ENCODE measurements at places on chromosomes 2 and 18.

- no peak for DNase-seq
Measured at GRCh38 chr18:23587220-23587642, 925 bp upstream of the NPC1 start.

DNA sequence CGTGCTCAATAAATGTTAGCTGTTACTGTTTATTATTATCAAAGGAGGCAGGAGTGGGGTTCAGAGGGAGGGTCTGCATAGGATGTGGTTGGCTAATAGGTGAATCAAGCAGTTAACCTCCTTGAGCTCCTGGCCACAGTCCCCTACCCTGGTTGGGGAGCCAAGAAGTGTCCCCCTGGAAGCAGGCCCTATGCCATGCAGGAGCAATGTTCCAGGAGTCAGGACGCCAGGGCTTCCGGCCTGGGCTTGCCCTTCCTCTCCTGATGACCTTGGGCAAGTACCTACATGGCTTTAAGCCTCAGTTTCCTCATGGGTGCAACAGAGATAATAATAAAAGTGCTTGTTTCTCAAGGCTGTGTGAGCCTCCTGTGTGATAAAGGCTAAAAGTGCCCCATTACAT is 84.9 kb downstream of the DYSF start:
- no peak for DNase-seq

DNA sequence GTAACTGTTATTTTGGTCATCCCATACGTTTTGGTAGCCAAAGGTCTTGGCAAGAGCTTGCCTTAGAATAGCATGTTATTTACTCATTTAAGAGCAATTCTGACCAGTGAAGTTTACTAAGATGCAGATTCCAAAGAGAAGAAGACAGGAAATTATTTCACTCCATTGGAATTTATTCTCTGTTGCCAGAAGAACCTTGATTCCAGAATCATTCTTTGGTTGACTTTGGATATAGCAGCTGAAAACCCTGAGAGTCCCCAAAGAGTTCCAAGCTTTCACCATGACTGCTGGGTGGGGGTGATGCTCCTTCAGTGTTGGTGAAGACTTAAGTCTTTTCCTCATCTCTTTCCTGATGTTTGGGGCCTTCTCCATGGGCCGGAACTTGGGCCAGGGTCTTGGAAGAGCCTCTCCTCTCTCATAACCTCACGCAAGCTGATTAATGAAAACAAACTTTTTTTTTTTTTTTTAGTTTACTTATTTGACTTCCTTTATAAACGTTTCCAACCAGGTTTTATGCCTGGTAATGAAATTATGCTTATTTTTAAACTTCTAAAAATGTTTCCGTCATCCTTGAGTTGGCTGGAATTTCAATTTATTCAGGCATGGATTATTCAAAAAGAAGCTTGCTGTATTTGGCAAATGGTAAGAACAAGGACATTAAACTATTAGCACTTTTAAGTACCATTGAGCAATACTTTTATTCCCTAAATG is 192.0 kb downstream of the MTX2 start:
- peak; percentile 88 for DNase-seq

- DNase-seq, result no peak
Measured at GRCh38 chr2:67773851-67774250, 289.0 kb downstream of the C1D start.

- no peak for DNase-seq
Measured at GRCh38 chr2:2000018-2000723, 255.9 kb upstream of the PXDN start.

- DNase-seq, result no peak
Measured at GRCh38 chr2:229489016-229489415, 217.9 kb upstream of the PID1 start.

- DNase-seq, result peak; percentile 70
Measured at GRCh38 chr2:43348908-43349661, 122.7 kb upstream of the ZFP36L2 start.

DNA sequence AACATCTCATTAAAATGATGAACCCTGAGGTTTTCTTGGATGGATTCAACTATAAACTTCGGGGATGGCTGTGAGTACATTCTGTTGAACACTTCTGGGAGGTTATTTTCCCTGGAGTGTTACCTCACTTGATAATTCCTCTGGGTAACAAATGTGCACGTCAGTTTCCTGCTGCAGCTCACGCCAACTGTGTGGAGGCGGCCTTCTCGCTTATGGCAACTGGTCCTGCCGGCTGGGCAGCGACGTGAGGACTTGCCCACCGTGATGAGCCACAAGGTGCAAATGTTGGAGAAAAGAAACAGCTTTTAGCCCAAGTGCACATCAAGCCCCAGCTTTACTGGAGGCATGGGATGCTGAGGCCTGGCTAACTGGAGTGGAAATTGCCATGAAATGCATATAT is 15.9 kb downstream of the MYCN start:
- DNase-seq, result no peak

DNA sequence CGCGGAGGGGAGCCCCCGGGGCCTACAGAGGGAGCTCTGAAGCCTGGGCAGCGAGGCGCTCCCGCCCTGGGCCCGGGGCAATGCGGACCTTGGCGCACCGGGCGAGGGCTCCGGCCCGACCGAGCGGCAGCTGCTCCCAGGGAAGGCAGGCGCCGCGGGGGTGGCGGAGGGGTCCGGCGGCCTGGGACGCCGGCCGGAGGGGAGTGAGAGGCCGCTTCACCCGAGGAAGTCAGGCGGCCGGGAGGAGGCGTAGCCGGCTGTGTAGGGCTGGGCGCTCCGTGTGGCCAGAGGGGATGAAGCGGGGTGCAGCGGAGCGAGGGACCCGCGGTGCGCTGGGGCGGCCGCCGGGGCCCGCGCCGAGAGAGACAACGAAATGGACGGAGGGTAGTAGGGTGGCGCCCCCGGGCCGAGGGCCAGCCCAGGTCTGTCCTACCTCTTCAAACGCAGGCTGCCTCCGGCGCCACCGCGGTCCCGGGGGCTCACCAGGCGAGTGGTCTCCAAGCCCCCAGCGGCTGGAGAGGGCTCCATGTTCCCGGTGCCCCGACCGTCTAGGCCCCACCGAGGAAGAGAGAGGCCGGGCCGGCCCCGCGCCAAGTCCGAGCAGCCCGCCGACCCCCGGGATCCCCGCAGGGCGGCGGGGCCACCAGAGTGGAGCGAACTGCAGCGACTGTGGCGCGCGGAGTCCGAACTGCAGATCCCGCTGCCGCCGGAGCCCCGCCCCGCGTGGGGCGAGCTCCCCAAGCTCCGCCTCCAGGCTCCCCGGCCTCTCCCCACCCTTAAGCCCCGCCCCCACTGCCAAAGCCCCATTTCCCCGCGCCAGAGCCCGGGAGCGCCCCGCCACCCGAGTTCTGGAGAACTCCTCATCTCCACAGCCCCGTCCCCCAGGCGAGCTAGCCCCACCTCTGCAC is at the start of gene SLC30A3:
SLC30A3 (minus strand) TSS at position 669 of the 908 bp plus-strand sequence; CDS start at position 528, 141 bp downstream.
- peak; percentile 22 for DNase-seq

- DNase-seq, result peak; percentile 23
Measured at GRCh38 chr2:206217743-206218142, 56.7 kb upstream of the ZDBF2 start.

DNA sequence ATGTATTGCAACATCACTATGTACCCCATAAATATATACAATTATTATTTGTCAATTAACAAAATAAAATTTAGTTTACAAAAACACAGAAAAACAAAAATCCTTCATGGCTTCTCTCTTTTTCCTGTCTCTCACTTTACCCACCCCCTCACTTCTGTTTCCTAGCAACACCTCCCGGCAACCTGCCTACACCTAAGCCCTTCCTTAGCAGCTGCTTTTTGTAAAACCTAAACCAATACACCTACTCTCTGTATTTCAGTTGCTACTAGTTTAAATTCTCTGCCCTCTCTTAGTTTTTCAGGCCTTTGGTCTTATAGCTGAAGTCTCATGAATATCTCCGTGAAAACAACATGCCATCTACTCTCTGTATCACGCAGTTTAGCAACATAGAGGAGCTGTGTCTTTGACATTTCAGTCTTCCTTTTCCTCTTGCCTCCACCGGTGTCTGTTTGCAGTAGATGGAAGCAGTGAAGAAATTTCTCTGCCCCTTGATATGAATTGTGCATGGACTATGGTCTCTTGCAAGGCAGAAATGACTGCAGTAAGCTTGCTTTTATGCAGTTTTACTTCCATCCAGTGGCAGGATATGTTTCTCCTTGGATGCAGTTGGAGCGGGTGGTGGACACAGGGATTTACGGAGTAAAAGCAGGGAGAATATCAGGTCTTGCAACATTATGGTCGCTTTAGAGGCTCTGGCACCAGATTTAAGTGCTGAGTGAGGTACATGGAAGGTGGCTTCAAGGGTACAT is 42.0 kb upstream of the ZDBF2 start:
- DNase-seq, result no peak

- DNase-seq, result no peak
Measured at GRCh38 chr2:198753101-198753500, 704.6 kb downstream of the SATB2 start.

GRCh38 chr2:229852565-229852964 is 69.2 kb downstream of the TRIP12 start:
- DNase-seq, result peak; percentile 11

DNA sequence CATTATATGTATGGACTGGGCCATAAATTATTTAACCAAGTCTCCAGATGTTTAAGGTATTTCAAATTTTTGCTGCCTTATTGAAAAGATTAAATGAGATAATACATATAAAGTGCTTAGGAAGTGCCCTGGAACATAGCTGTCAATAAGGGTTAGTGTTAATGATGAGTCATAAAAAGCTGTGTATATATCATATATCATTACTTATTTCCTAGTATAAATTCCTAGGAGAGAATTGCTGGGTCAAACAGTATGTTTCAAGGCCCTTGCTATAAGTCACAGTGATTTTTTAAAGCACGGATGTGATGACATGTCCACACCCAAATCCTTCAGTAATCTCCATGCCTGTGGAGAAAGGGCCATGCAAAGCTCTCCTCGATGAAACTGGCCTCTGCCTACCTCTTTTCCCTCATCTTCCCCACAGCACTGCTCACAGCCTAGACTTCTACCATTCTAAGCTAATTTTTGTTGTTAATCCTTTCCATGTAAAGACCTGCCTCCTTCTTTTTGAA is 8.5 kb downstream of the ZNF2 start:
- no peak for DNase-seq

Data from fibroblast of skin of scalp (primary cell).